ENCODE measurements at places on chromosomes 1 and 21.

DNA sequence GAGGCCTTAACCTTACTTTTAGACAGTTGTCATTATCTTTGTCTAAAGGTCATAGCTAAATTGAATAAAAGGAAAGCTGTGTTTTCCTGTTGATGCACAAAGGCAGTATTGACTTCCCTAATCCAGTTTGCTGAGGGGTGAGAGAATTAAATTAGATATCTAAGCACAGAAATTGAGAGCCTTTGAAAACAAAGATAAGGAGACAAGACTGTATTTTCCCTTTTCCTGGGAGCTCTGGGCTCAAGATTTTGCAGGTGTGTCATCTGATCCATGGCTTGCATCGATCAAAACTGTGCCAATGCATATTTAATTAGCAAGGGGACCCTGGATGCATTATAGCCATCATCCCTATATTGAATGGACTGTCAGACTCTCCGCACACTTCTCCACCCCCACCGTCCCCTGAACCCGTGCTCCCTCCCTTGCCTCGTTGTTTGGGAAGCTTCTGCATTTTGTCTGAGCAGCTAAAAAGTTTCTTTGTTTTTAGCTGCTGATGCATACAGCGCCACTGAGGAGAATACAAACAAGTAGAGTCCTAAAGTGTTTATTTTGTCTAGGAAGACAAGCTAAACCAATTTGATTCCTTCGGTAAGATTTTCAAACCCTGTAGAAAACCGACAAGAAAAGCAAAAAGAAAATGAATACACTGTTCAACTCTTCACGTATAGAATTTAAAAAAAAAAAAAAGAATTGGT lies 186.3 kb downstream of the NFIA start:
- DNase-seq = no peak

DNA sequence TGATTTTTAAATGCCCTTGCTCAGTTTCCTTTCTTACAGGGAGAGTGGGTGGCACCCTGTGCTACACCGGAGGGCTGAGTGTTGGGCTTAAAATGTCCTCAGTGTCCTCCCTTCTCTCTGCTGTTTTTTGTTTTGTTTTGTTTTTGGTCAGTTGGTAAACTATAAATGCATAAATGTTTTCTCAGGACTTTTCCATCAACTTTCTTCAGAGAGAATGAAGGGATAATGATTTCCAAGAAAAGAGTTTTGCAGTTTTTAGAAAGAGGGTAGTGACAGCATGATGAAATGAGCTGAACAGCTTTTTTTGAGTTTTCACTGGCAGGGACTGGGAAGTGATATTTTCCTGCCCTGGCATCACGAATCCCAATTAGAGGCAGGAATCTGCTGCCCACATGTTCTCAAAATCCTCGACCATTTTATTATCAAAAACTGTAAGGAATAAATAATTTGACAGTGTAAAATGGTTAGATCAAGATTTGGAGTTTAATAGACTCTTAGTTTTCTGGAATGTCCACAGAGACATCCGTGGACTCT lies 15.2 kb downstream of the LAMC1 start:
- no peak for DNase-seq

GRCh38 chr1:205775015-205775716 lies at the start of gene RAB29:
Gene RAB29 (minus strand): TSS chr1:205775482. CDS start chr1:205774956, 526 bp downstream.
- peak; percentile 89 for DNase-seq

- peak; percentile 78 for DNase-seq
Observed at GRCh38 chr1:90925928-90926869, 95.6 kb downstream of the ZNF644 start.

DNA sequence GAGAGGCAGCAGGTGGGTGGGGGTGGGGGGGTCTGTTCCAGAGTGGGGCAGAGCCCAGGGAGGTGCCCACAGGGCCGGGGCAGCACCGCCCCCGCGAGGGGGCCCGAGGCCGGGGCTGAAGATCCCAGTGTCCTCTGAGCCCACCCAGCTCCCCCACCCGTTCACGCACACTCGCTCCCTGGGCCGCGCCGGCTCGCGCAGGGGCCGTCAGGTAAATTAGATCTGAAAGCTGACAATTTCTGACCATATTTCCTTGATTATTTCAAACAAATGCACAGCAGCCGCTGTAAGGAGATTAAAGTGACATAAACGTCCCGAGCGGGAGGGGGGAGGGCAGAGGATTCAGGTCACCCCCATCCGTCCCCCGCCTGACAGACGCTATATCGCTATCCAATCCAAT lies 118.0 kb downstream of the CASZ1 start:
- no peak for DNase-seq

DNA sequence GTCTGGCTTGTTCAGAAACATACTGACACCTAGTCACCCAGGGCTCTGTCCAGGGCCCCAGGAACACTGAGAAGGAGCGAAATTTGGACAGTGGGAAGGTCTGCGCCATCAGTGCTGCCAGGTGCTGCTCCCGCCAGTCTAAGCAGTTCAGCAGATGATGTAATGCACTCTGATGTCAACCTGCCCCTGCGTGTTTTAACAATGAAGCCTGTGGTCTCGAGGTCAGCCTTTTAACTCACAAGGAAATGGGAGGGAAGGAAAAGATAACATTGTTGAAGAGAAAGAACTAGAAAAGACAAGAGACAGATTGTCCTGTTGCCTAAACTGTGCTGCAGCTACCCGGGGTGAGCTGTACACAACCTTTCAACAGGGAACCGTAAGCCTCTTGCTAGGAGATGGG lies 126.6 kb upstream of the IFFO2 start:
- DNase-seq = peak; percentile 84

- DNase-seq = no peak
Observed at GRCh38 chr21:46180778-46181391, 3.4 kb downstream of the SPATC1L start.

DNA sequence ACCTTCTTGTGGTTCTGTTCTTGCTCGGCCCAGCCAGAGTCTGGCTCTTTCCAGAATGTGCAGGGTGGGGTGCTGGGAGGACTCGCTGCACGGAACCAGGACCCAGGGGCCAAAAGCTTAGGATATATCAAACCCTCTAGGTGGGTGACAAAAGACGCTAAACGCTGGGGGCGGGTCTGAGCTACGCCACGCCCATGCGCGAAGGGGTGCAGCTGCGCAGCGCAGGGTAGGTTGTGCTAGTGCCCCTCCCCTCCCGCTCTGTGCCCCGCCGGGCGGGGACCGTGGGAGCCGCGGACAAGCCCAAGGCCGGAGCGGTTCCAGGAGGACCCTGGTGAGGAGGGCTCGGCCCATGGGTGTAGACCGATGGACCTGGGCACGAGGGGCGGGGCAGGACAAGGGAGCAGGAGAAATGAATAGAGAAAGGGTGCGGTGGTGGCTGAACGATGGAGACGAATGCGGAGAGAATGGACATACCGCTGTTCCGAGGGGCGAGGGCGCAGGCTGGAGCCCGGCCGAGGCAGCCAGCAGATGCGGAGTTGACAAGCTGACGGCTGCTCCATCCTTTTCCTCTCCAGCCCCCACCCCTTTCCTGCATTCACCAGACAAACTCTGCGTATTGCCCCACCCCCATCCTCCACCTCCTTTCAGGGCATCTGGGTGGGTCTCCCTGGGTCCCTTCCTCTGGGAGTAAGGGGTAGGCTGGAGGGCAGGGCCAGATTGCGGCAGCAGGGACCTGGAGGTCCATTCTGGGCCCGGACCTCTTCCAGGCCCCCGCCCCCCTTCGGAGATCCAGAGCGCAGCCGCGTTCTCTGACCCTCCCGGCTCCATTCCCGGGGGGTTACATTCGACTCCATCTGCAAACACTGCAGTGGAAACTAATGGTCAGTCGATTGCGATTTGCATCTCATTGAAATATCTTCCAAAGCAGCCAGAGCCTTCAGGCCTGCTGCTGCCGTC lies at the start of gene RUSC1:
Gene RUSC1, plus strand, starts transcription at position 234 of the 957 bp plus-strand sequence. CDS start 880 bp downstream, outside the sequence.
- DNase-seq = peak; percentile 56

DNA sequence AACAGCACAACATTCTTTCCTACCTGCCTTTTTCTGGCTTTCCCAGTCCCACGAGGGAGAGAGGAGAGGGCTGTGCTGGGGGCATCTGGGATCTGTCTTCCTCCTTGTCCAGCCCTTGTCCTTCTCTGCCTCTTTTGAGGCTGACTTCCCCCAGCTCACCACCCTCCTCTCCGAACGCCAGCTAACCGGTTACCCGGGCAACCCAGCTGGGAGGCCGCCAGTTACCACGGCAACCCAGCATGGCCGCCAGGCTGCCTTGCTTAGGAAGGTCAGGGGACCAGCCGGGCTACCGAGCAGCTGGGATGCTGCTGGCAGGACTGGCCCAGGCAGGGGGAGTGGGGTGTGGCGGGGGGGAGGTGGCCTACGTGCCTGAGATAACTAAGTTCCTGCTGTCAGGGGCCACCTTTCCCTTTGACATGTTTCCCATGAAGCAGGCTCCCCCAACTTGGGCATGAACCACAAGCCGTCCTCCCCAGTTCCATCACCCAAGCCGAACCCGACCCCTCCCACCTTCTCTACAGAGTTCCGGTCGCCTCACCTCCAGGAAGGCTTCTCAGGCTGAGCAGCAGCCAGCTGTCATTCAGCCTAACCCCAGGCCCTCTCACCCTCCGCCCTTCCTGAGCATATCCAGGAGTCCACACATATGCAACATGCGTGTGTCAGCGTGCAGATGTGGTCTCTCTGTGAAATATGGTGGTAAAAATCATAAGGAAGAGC lies 8.7 kb downstream of the PLEKHA6 start:
- peak; percentile 80 for DNase-seq

- DNase-seq = no peak
Observed at GRCh38 chr1:29633771-29634170, 397.4 kb downstream of the PTPRU start.

GRCh38 chr1:47598357-47598756 lies 160.5 kb downstream of the FOXD2 start:
- no peak for DNase-seq
